ENCODE measurements at places on chromosomes 7 and 10. TPM values are rescaled to one million over a fixed set of nuclear protein-coding genes. Genes with fewer than 3 reads are reported as not detected.
A peak's percentile ranks its signal among the peaks of the same experiment; 100 is the strongest.

C7orf57 gene
- 0.40 TPM for total RNA-seq

JAKMIP3 gene
- total RNA-seq = 0.28 TPM

AFAP1L2 gene
- 5.0 TPM for total RNA-seq

CALHM3 gene
- total RNA-seq = 0.17 TPM

ASAH2 gene
- total RNA-seq = 3.5 TPM

SPDYE16 gene
- 0.71 TPM for total RNA-seq

TFPI2 gene
- not detected for total RNA-seq

OR2A5 gene
- not detected for total RNA-seq

CYP3A5 gene
- total RNA-seq = not detected

PKD2L1 gene
- not detected for total RNA-seq

CNTNAP2 gene
- total RNA-seq = not detected

FKBP6 gene
- not detected for total RNA-seq

GRCh38 chr10:79131836-79132631 lies 63.3 kb downstream of the ZMIZ1 start:
- DNase-seq = no peak

GRCh38 chr10:22621726-22622125 lies 92.7 kb downstream of the PIP4K2A start:
- DNase-seq = no peak

DNA sequence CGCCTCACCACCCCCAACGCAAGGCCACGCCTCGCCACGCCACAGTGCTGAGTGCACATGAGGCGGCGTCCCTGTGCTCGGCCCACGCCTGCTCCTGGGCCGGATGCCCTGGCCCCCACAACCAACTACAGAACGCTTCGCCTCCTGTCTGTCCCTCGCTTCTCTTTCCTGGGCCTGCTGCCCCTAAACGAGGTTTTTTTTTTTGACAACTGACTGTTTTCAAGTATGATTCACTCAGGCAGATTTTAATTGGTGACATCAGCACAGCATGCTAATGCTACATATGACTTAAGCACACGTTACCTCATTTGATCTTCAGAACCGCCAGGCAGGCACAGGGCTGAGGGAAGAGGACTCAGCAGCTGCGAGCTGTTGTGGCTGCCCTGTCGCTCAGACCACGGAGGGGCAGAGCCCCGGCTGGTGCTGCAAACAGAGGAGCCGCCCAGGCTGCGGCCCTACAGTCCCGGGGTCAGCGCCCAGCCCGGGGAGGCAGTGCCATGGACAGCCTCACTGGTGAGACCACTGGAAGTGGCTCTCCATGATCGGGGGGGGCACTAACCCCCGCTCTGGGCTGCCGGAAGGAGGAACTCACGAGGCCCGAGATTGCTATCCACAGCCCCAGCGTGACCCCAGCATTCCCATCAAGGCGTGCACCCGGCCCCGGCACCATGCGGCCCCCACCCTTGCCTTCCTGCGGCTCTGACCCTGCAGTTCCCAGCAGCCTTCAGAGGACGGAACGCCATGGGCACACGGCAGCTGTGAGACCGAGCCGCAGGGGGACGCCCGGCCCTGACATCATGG lies 212.8 kb downstream of the MAD1L1 start:
- DNase-seq = peak; percentile 47

- DNase-seq = no peak
Measured at GRCh38 chr10:86188326-86188725, 178.3 kb downstream of the GRID1 start.

GRCh38 chr7:37354656-37355131 lies 94.0 kb downstream of the ELMO1 start:
- no peak for DNase-seq

DNA sequence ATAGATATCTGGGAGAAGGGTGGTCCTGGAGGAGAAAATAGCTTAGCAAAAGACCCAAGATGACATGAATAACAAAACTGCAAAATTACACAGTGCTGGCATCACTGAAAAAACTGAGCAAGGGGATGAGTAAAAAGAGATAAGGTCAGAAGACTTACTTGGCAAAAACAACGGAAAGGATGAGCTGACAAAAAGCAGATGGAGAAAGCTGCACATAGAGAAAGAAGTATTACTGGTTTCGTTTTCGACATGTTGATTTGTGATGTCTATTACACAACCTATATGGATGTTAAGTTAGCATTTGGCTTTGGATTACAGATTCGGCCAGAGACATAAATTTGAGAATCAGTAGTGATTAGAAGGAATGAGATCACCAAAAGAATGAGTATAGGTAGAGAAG lies 132.1 kb downstream of the MACC1 start:
- no peak for DNase-seq

DNA sequence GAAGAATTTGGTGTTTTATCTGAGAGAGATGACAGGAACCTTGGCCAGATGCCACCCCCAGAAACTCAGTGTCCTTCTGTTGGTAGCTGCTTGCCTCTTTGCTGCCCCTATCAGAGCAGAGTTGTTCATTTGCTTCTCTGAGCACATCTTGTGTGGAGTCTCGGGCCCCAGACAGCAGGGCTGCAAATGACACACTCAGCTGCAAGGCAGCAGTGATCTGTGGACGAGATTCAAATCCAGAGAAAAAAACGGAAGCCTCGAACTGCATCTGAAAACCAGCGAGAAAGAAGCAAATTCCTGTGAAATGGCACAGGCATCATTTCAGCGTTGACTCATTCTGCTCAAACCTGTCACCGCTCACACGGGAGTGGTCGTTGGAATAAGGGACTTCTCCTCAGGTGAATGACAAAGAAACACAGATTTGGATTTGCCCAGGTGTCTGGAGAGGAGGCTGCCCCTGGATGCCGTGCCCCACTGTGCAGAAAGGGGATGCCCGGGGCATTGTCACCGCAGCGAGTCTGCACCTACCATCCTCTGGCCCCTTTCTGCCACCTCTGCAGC lies 144.7 kb downstream of the PFKFB3 start:
- peak; percentile 55 for DNase-seq

DNA sequence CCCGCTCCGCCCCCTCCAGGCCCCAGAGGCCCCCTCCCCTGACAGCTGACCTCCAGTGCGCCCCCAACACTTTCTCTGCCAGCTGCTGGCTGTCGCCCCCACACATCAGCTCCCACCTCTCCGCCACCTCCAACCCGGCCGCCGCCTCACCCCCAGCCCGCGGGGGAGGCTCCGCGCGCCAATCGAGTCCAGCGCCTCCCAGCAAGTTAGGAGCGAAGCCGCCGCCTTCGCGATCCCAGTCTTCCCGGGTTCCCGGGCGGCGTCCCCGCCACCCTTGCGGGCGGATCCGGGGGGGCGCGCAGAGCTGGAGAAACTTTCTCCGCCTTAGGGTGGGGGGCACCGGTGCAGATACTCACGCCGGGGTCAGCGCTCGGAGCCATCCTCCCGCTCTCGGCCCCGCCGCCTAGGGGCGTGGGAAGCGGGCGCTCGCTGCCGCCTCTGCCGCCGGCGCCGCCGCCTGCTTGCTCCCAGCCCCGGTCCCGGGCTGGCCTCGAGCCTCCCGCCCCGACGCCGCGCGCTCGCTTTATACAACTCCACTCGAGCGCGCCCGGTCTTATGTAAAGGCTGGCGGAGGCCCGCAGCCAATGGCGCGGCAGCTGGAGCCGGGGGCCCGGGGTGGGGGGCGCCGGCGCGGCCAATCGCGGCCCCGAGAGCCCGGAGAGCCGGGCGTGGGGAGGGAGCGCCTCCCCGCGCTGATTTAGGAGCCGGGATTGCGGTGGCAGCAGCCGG lies at the start of gene CRTAC1:
CRTAC1 (minus strand) TSS at position 529 of the 729 bp plus-strand sequence; CDS start at position 380, 149 bp downstream.
- DNase-seq = peak; percentile 34

DNA sequence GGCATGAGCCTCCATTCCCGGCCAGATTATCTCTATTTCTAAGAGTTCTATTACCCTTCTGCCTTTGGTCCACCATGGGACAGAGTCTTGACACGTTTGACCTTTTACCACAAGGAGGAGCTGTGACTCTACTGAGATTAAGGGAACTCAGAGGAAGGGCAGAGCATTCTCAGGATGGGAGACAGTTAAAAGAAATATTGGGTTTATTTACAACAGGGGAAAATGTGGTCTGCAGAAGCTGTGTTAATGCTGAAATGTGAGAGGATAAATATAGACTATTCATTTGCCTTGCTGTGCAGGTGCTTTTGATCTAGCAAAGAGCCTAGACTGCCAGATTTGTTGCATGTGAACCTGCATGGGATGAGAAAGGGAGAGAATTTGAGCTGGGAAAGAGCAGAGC lies 45.8 kb upstream of the PRSS58 start:
- no peak for DNase-seq

DNA sequence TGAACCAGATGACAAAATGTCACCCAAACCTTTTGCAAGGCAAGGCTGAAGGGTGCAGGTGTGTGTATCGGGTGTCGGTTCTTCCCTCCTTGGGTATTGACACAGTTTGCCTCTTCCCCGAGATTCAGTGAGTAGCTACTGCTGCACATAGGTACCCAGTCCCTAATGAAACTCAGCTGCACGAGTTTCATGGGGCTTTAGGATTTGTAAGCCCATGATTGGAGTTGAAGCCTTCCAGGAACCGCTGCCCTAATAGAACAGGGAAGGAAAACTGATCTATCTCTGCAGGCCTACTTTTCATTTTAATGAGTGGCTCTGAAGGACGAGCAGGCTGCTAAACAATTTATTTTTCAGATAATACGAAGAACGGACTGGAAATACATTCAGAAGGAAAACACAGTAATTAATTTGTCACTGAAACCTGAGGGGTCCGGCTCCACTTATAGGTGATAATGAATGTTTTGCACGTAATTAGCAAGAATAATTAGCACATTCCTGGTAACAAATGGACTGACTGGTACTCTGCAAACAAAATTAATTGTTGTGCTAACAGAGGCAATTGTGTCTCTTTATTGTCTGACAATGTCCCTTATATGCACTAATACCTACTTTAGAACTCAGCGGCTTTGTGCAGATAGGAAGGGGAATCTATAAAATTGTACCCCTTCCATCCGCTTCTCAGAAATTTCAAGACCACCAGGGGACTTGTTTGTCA lies 49.6 kb upstream of the FZD8 start:
- no peak for DNase-seq

- DNase-seq = no peak
Measured at GRCh38 chr7:44538798-44539668, 2.1 kb downstream of the NPC1L1 start.

DNA sequence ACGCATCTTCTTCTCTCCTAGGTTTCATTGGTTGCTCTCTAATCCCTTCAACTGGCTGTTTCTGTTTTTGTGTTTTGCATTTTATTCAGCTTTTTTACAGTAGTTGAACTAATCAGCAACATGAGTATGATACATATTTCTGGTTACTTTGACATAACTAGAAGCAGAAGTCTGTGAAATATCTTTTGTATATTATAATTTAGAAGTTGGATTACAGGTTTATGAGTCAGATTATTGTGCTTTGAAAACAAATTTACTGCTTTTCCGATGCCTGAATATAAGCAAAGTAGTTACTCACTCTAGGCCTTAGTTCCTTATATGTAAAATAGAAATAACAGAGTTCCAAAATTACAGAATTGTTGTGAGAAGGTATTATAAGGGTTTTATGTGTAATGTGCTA lies 96.2 kb upstream of the MEOX2 start:
- DNase-seq = no peak

GRCh38 chr7:62361-63116 lies 129.8 kb upstream of the FAM20C start:
- DNase-seq = no peak

DNA sequence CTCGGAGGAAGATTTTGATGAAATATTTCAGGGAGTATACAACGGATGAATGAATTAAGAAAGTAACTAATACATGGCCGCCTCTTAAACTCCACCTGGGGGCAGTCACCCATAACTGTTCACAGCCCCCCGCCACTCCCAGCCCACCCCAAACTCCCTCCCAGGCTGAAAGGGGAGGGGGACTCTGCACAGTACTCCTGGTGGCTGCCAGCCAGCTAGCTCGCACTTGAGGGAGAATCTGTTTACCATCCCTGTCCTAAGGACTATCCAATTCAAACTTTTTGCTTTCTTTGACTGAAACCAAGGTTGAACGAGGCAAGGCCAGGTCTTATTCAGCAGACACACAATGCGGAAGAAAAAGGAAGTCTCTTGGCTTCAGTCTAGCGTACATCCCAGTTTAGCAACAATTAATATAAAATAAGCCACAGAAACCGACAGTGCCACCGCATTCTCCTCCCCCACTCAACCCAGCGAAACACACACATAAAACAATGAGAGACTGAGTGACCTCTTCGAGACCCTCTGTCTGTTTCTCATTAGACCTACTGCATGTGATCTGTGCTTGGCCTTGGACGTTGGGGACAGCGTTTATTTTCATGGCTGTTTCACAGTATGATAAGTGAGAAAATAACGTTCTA lies 219.5 kb downstream of the GLI3 start:
- DNase-seq = no peak

- DNase-seq = no peak
Measured at GRCh38 chr10:124057601-124058000, 35.8 kb downstream of the CHST15 start.

- peak; percentile 46 for DNase-seq
Measured at GRCh38 chr10:99993701-99994689, 15.8 kb downstream of the DNMBP start.

GRCh38 chr7:20293336-20293735 lies 37.4 kb upstream of the ITGB8 start:
- no peak for DNase-seq

- no peak for DNase-seq
Measured at GRCh38 chr10:93601146-93601773, at the start of gene RBP4. TSS of gene RBP4 (minus strand) at chr10:93601235. CDS start at chr10:93601028, 207 bp downstream.

GRCh38 chr7:87473986-87474385 lies 1.5 kb downstream of the ABCB4 start:
- DNase-seq = no peak

DNA sequence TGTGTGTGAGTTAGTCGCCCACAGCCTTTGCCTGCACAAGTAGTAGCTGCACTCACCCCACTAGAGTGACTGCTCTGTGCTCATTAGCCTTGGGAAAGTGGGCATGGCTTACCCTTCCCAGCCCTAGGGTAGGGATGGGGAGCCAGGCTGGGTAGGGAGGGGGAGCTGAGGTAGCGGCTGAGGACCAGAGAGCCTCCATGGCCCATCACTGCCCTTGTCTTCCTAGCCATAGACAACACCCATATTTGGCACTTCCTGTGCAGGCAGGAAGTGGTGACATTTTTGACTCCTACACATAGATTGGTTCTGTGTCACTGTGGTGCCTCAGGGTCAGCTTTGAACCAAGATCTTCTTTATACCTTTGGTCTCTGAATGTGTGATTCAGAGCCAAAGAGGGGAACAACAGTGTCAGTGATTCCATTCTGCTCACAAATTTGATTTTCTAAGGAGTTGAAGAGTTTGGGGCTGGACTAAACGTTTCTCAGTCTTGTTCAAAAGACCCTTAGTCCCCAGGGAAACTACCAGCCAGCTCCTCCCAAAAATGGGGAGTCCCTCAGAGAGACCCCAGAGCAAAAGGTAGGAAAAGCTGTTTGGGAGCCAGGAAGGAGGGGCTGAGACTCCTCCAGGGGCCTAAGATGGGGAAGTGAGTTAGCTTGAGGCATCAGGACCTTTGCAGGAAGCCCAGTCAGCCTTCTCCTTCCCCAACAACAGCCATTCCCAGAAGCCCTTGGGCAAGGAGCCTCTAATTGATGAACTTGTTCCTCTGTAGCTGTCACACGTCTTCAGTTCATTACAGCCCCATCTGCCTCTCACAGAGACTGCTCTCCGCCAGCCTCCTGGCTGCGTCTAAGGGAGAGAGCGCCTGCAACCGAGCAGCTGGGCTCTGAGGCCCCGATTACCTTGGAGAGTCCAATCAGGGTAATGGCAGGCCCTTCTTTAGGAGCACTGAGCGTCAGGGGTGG lies 135.0 kb downstream of the CDH23 start:
- DNase-seq = no peak
